ENCODE measurements at places on chromosomes 1 and 21.

GRCh38 chr21:18771845-18772380 lies 368.3 kb upstream of the TMPRSS15 start:
- H3K27ac ChIP-seq: no peak overlapping the region
- H3K4me1 ChIP-seq: no peaks in the 10 kb centered on the region
- H3K27me3 ChIP-seq: no peaks in the 10 kb centered on the region
- DNase-seq: no peak
- H3K4me3 ChIP-seq: no peak overlapping the region

- peak overlapping the region; percentile 77 for H3K27ac ChIP-seq
- no peaks in the 10 kb centered on the region for H3K36me3 ChIP-seq
- peaks cover 37% of the 10 kb centered on the region for H3K4me1 ChIP-seq
- DNase-seq: peak; percentile 42
- H3K27me3 ChIP-seq: no peaks in the 10 kb centered on the region
- H3K4me3 ChIP-seq: peak overlapping the region; percentile 86
These were observed 766 bp downstream of the AGO4 start for GRCh38 chr1:35808450-35809113.

- H3K4me1 ChIP-seq: no peaks in the 10 kb centered on the region
- no peak overlapping the region for H3K4me3 ChIP-seq
- no peak for DNase-seq
- H3K36me3 ChIP-seq: no peaks in the 10 kb centered on the region
These were observed 79.4 kb upstream of the PPP2R5A start for GRCh38 chr1:212205843-212206242.

DNA sequence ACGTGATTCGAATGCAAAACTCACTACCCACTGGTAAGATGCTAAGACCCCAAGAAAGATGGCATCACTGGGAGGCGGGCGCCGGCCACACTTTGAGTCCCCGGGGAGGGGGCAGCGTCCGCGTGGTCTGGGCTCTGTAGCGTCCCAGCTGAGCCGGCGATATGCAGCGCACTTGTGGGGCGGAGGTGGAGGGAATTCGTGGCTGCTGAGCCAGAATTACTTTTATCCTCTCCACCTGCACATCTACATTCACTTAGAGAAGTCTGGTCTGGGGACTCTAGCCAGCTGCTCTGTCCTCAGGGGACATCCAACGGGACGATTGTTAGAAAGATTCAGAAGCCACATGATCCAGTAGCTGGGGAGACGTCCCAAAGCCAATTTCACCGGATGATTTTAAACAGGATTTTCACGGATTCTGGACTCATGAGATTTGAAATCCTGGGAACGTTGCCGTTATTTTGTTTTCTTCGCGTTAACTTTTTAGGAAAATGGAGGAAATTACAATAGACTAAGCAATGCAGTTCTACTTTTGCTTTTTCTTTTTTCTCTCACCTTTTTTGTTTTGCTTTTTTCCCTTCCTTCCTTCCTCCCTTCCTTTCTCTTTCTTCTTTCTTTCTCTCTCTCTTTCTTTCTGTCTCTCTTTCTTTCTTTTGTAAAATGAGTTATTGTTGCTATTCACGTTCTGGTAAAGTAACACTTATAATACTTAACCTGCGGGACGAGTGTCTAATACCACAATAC lies 1.3 kb downstream of the JAM2 start:
- no peaks in the 10 kb centered on the region for H3K36me3 ChIP-seq
- H3K4me3 ChIP-seq: peak overlapping the region; percentile 91
- H3K4me1 ChIP-seq: peaks cover 13% of the 10 kb centered on the region

DNA sequence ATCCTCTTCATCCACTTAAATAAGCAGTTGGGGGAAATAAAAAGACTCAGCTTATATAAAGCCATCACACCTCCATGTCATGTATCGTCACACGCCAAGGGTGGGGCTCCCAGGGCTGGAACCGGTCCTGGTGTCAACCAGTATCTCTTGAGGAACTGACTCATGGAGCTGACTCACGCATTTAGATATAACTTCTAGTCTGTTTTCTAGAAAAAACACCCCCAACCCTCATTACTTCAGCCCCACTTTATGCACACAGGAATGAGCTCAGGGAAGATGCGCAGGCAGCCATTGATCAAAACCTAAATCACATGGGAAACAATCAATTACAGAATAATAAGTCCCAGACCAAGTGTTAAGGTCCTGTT lies 6.9 kb upstream of the IL22RA1 start:
- no peaks in the 10 kb centered on the region for H3K36me3 ChIP-seq
- H3K4me3 ChIP-seq: no peak overlapping the region
- no peaks in the 10 kb centered on the region for H3K4me1 ChIP-seq
- DNase-seq: no peak

DNA sequence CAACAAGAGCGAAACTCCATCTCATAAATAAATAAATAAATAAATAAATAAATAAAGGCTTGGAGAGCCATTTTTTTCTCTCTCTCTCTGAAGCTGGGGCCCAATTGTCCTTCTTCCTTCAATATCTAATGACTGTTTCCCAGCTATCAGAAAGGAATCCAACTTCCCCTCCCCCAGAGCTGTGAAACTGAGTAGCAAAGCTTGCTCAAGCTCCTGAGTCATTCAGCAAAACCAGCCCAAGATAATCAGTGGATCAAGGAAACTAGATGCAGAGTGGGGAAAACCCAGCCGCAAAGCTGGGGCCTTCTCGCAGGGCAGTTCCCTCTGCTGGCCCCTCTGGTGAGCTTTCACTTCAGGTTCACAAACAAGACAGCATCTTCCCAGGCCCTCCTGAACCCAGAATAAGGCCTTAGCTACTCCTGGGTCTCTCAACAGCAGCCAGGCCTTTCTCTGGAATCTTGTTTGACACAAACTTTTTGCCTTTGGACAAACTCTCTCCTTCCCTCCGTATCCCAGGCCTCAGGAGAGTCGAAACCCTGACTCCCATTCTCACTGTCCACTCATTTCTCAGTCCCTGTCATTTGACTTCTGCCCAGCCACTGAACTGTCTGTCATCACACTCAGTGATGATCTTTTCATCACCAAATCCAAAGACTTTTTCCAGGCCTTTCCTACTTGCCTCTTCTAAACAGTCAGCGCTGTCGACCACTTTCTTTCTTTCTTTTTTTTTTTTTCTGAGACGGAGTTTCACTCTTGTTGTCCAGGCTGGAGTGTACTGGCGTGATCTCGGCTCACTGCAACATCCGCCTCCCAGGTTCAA lies 18.0 kb upstream of the PTP4A2 start:
- H3K4me3 ChIP-seq: peak overlapping the region; percentile 8
- peak; percentile 95 for DNase-seq
- H3K27ac ChIP-seq: peak overlapping the region; percentile 92

- H3K4me3 ChIP-seq: no peak overlapping the region
- no peaks in the 10 kb centered on the region for H3K4me1 ChIP-seq
- DNase-seq: no peak
These were observed 208.2 kb downstream of the S1PR1 start for GRCh38 chr1:101444873-101445618.

DNA sequence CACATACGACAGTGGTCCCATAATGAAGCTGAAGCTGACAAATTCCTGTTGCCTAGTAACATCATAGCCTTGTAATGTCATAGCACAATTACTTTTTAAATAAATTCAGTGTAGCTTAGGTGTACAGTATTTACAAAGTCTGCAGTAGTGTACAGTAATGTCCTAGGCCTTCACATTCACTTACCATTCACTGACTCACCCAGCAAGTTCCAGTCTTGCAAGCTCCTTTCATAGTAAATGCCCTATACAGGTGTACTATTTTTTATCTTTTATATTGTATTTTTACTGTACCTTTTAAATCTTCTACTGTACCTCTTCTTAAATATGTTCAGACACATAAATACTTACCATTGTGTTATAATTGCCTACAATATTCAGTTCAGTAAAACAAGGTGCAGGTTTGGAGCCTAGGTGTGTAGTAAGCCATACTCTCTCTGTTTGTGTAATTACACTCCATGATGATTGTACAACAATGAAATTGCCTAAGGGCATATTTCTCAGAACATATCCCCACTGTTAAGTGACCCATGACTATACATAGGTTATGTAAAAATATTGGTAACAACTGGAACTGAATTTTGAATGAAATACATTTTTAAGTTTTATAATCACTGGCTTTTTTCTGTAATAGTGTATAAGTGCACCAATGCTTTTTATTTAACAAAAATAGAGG lies 33.5 kb upstream of the ADAM30 start:
- no peaks in the 10 kb centered on the region for H3K4me1 ChIP-seq
- H3K27me3 ChIP-seq: no peaks in the 10 kb centered on the region
- H3K4me3 ChIP-seq: no peak overlapping the region
- no peak for DNase-seq

- no peak overlapping the region for H3K4me3 ChIP-seq
- no peaks in the 10 kb centered on the region for H3K4me1 ChIP-seq
- no peaks in the 10 kb centered on the region for H3K36me3 ChIP-seq
- H3K27me3 ChIP-seq: no peaks in the 10 kb centered on the region
- H3K27ac ChIP-seq: no peak overlapping the region
- no peak for DNase-seq
These were observed 551.7 kb downstream of the MATN1 start for GRCh38 chr1:30171537-30172298.

DNA sequence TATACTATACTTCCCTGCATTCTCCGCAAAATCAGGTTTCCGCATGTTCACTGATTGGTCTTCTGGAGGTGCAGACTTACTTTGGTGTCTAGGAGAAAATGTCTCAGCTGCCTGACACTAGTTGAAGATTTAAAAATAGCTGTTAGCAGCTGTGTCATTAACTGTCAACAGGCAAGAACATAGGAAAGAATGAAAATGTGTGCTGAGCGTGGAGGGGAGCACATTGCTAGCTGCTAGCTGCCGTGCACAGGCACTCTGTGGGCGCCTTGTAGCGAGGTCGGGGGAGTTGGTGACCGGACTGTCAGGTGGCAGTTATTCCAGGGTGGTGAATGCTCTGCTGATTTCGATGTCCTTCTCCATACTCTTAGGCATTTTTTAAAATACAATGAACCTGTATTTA lies 5.2 kb downstream of the FAAH start:
- no peak overlapping the region for H3K27ac ChIP-seq
- no peak overlapping the region for H3K4me3 ChIP-seq
- DNase-seq: peak; percentile 31
- H3K4me1 ChIP-seq: peaks cover 25% of the 10 kb centered on the region

- H3K4me3 ChIP-seq: no peak overlapping the region
- no peak for DNase-seq
- H3K27ac ChIP-seq: no peak overlapping the region
- no peaks in the 10 kb centered on the region for H3K4me1 ChIP-seq
- no peaks in the 10 kb centered on the region for H3K36me3 ChIP-seq
These were observed 120.7 kb downstream of the CNIH3 start for GRCh38 chr1:224736619-224737352.

DNA sequence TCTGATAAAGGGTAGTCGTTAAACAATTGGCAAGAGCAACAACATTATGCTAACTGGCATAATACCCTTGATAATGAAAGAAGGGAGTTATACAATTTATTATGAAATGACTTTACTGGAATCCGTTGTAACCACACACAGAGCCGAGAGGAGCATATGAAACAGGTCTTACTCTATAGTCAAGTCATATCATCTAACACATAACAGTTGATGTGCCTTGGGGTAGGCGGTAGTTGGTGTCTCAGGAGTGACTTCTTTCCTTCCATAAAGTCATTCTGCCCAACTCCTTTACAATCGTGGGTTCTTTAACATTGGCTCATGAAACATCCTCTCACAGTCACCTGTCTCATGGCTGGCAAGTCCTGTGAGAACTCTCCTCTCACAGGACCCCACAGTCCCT lies 225.2 kb downstream of the LTN1 start:
- no peak overlapping the region for H3K4me3 ChIP-seq
- H3K4me1 ChIP-seq: no peaks in the 10 kb centered on the region
- no peaks in the 10 kb centered on the region for H3K27me3 ChIP-seq
- no peak overlapping the region for H3K27ac ChIP-seq
- DNase-seq: no peak

DNA sequence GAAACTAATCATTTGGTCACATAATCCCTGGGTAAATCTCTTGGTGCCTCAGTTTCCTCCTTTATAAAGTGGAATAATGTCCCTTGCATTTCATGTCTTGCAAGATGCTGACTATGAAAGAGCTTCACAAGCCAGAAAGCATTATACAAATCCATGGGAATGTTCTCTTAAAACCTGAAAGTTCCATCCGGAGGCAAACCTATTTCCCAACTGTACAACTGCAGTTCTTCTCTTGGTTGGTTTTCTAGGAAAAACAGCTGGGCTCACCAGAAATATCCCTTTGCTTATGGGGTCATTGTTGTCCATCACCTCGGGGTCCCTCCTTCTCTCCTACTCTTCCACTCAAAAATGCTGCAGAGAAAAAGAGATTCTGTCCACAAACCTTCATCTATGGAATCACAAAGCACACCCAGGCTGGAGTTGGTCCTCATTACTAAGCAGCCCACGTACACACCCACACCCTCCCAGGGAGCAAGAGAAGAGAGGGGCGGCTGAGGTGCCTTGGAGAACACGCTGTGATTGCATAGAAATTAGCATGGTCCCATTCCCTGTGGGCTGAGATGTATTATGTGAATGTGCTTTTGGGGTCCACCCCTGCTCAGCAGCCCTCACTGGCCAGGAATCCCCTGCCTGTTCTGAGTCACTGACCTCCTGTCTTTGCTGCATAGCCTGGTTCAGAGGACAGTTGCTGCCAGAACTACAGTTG lies 5.0 kb upstream of the PLXNA2 start:
- H3K27me3 ChIP-seq: peaks cover 6% of the 10 kb centered on the region
- peaks cover 9% of the 10 kb centered on the region for H3K4me1 ChIP-seq
- no peaks in the 10 kb centered on the region for H3K36me3 ChIP-seq
- no peak overlapping the region for H3K27ac ChIP-seq
- DNase-seq: no peak

DNA sequence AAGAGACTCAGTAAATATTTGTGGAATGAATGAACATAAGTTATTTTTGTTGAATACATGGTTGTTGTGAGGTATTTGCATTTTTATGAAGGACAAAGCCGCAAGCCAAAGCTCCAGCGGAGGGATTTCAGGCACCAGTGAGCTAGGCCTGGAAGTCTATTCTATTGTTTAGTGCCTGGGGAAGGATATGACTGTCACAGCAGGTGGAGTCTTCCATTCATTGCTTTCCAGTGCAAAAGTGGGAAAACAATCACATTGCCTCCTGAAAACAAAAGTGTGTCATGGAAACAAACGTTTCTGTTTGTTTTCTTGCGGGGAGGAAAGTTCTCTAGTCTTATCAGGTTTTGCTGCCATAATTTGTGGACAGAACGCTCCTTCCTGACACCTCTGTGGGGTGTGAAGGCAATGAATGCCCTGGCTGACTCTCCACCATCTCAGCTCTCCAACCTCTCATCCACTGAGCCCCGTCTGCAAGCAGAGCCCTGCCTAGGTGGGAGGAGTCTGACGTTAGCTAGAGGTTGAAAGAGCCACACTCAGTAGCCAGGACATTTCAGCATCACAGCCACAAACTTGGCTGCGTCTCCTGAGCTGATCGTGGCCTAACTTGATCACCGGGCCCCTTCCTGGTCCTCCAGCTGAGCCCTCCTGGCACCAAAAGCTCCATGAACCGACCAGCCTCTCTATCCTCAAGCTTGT lies 739.1 kb downstream of the MATN1 start:
- H3K4me3 ChIP-seq: no peak overlapping the region
- H3K4me1 ChIP-seq: no peaks in the 10 kb centered on the region
- DNase-seq: no peak
- no peak overlapping the region for H3K27ac ChIP-seq
- H3K36me3 ChIP-seq: no peaks in the 10 kb centered on the region
- H3K27me3 ChIP-seq: peaks cover 3% of the 10 kb centered on the region

- no peaks in the 10 kb centered on the region for H3K27me3 ChIP-seq
- H3K27ac ChIP-seq: no peak overlapping the region
- H3K4me1 ChIP-seq: peaks cover 18% of the 10 kb centered on the region
- no peaks in the 10 kb centered on the region for H3K36me3 ChIP-seq
- H3K4me3 ChIP-seq: no peak overlapping the region
These were observed 6.8 kb downstream of the SLC5A9 start for GRCh38 chr1:48229317-48229716.

GRCh38 chr1:16038620-16038912 lies 5.0 kb upstream of the CLCNKB start:
- H3K4me1 ChIP-seq: no peaks in the 10 kb centered on the region
- DNase-seq: no peak
- no peak overlapping the region for H3K27ac ChIP-seq
- no peak overlapping the region for H3K4me3 ChIP-seq
- no peaks in the 10 kb centered on the region for H3K36me3 ChIP-seq

Measured in common myeloid progenitor, CD34-positive (primary cell).